ENCODE measurements at places on chromosomes 2 and 18.

GRCh38 chr2:105394951-105395611 is 3.8 kb downstream of the FHL2 start:
- no peak for DNase-seq

GRCh38 chr2:3184167-3184566 is 193.5 kb downstream of the EIPR1 start:
- no peak for DNase-seq

DNA sequence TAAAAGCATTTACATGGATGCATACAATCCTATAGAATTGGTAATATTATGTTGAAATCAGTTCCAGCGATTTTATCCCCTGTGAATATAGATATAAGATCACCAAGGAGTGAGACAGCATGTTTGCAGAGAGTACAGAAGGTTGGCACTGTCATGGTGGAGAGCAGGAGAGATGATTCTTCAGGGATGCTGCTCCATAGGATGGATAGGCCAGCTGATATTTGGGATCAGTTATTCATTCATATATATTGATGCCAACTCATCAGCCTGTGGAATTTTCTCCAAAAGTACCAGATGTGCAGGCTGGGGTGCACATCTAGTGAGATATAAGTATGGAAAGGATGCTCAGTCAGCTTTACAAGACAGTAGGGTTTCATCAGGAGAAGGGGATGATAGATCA is 139.9 kb downstream of the IKZF2 start:
- DNase-seq = no peak

DNA sequence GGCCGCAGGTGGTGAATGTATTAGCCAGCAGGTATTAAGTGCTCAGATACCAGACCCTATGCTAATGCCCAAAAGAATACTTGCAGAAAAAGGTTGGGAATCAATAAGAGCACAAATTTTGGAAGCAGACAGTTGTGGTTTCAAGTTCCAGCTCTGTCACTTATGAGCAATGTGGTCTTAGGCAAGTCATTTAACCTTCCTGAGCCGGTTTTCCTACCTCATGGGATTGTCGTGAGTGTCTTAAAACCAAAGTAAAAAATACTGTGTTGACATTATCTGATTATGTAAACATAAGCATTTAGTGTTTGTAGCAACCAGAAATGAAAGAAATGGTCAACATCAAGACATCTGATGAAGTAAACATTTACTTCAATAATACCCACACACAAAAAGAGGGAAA is 93.0 kb upstream of the CHST9 start:
- no peak for DNase-seq

GRCh38 chr18:36485772-36486171 is 188.3 kb downstream of the FHOD3 start:
- no peak for DNase-seq

DNA sequence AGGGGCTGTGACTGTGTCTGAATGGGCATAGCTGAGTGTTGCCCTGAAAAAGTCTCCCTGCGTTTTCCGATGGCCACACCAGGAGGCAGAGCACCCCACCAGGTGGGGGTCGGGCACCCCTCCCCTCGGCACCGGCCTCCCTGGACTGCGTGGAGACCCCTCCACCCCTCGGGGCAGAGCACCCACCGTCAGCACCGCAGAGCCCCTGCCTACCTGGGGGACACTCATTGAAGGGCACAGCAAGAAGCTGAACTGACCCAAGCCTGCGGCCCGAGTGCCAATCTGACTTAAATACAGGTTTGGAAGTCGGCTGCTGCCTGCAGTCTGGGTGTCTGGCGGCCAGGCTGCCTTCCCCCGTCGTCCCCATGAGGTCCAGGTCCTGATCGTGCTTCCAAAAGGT is 69.9 kb downstream of the KCNG2 start:
- no peak for DNase-seq

- no peak for DNase-seq
These were observed 213.4 kb downstream of the RND3 start for GRCh38 chr2:150274108-150274507.

- DNase-seq = no peak
These were observed 15.4 kb upstream of the CAVIN2 start for GRCh38 chr2:191862156-191862775.

GRCh38 chr2:173982918-173983317 is 17.7 kb upstream of the SP3 start:
- DNase-seq = peak; percentile 62

- DNase-seq = no peak
These were observed 134.6 kb downstream of the INSIG2 start for GRCh38 chr2:118222672-118223421.

- peak; percentile 98 for DNase-seq
These were observed 16.8 kb upstream of the LYPD6 start for GRCh38 chr2:149313512-149313972.

GRCh38 chr2:64565949-64566710 is 42.0 kb downstream of the AFTPH start:
- no peak for DNase-seq

GRCh38 chr2:210481601-210482175 is 5.1 kb upstream of the LANCL1 start:
- no peak for DNase-seq

- DNase-seq = no peak
These were observed 87.9 kb downstream of the WDPCP start for GRCh38 chr2:63500398-63500797.

DNA sequence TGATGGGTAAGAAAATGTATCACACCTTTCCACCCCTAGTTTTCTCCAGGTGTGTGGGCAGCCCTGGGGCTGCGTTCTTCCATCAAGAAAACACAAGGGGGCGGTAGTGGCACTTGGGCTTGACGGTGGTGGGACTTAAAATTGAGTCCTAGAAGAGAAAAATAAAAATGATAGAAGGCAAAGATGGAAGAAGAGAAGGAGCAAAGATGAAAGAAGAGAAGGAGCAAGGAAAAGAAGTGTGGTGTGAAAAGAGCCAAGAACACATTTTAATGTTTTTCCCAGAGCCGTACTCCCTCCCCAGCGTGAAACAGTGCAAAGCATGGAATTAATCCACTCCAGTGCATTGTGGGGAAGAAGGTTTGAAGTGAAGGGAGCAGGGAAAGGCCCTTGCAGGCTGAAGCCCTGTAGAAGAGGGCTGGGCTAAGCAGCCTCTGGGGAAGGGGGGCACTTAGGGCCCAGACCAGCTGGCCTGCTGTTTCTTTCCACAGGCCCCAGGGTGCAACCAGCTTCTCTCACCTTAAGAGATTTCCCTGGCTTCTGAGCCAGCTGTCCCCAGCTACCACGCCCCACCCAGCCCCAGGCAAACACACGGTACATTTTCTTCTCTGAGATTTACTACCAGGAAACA is 256.8 kb downstream of the RNF152 start:
- peak; percentile 37 for DNase-seq

DNA sequence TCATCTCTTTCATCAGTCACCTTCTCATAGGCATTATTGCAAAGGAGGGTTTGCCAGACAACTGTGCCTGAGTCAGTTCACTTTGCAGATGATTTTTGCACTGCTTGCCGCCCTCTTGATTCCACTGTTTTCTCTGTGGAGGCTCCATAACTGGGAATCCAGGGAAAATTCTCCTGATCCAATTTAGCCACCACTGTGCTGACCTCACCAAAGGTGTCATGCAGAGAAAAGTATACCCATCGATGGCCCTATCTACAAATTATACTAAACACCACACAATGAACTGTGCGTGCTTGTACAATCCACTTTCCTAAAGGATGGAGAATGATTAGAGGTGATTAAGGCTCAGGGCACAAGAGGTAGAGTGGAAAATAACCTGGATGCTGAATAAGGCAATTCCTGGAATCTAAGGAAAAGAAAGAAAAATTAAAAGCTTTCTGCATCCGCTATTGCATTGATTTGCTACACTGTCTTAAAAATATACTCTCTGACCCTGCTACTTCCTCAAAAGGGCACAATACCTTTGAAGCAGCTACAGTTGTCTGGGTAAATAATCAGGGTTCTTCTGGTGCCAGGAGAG is 409.4 kb downstream of the RIT2 start:
- DNase-seq = no peak

DNA sequence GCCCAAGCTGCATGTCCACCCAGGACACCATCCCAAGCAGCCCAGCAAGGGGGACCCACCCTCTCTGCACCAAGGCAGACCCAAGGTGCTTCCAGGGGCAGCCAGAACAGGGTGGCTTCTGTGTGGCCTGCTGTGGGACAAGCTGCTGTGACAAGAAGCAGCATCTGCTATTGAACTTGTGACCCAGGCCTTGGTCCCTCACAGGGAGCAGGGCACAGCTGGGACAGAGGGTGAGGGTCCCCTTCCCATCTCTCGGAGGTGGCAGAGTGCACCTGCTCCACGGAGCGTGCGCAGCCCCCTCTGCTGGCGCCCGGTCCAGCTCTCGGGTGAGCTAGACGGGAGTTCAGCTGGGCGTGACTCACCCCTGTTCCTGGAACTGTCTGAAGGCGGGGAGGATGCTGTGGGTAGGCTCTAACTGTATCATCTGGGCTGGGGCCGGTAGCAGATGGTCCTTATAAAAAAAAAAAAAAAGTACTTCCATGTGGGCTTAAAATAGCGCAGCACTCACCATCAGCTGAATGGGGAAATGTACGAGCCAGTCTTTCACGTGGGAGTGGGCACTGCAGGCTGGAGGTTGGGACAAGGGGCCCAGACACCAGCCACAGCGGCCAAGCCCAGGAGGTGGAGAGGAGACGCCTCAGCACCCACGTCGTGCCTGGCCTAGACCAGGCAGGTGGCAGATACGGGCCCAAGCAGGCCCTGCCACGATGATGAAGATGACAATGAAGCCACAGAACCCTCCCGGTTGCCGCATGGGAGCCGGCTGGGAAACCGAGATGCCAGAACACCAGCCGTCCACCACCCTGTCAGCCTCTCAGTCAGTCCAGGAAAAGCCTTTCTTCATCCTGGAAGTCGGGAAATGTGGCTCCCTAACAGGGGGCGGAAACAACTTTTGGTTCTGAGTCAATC is 136.8 kb upstream of the ID2 start:
- no peak for DNase-seq

- DNase-seq = peak; percentile 85
These were observed 53.6 kb upstream of the ATP8B1 start for GRCh38 chr18:57856557-57857280.

DNA sequence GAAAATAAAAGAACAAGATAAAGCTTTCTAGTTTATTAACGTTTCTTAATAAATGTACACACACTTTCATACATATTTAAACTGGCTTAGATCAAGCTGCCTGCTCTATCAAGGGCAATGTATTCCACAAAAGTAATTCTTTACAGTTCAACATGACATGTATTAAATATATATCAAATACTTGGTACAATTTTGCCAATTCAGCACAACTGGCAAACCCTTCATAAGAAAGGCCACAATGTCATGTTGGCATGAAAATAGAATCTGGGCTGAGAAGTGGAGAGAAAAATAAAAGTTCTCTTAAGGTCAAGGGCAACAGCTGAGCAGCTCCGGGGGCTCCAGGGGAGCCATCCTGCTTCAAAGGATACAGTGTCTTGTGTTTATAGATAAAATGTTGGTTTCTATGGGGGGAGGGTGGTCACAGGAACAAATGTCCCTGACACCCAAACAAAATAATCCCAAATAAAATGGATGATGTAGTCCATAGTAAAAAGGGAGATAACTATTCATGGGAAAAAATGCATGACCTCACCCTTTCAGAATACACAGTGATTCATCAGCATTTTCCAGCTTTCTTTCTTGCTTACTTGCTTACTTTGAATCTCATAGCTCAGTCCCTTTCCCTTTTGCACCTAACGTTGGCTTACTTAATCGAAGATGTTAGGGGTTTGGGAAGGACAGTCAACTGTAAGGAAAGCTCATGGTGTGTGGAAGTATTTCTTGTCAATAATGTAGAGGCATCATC is 494.9 kb downstream of the NYAP2 start:
- DNase-seq = no peak

GRCh38 chr18:27772081-27772480 is 404.8 kb downstream of the CDH2 start:
- no peak for DNase-seq

- no peak for DNase-seq
These were observed 304.0 kb downstream of the LPIN1 start for GRCh38 chr2:12050396-12050795.

GRCh38 chr2:241009191-241009590 is 10.8 kb downstream of the SNED1 start:
- no peak for DNase-seq

- no peak for DNase-seq
These were observed 108.6 kb upstream of the FZD7 start for GRCh38 chr2:201925056-201925455.

- no peak for DNase-seq
These were observed 5.5 kb downstream of the PDE11A start for GRCh38 chr2:178066890-178067669.

GRCh38 chr2:37711831-37712230 is 40.4 kb upstream of the CDC42EP3 start:
- DNase-seq = no peak

- no peak for DNase-seq
These were observed 226.9 kb upstream of the SPOPL start for GRCh38 chr2:138274421-138275291.

GRCh38 chr2:205613970-205614559 is 68.2 kb upstream of the NRP2 start:
- no peak for DNase-seq

GRCh38 chr18:55968550-55968949 is 380.6 kb upstream of the TCF4 start:
- DNase-seq = no peak

DNA sequence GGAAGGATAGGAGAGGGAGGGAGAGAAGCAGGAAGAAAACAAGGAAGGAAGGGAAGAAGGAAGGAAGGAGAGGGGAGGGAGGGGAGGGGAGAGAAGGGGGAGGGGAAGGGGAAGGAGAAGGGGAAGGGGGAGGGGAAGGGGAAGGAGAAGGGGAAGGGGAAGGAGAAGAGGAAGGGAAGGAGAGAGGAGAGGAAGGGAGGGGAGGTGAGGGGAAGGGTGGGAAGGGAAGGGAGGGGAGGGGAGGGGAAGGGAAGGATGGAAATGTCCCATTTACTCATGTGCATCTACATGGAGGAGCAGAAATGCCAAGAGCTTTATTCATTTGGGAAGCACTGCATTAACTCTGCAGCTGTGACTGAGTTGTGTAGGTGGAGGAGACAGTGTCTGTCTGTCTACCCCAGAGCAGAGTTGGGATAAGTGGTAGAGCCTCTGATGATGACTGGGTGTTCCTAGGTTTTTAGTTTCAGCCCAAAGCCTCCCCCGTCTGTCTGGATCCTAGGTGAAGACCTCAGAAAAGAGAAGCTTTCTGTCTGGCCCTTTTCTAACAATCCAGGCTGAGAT is 131.3 kb downstream of the COL6A3 start:
- no peak for DNase-seq

GRCh38 chr2:186639939-186640338 is 50.1 kb downstream of the ITGAV start:
- DNase-seq = no peak

DNA sequence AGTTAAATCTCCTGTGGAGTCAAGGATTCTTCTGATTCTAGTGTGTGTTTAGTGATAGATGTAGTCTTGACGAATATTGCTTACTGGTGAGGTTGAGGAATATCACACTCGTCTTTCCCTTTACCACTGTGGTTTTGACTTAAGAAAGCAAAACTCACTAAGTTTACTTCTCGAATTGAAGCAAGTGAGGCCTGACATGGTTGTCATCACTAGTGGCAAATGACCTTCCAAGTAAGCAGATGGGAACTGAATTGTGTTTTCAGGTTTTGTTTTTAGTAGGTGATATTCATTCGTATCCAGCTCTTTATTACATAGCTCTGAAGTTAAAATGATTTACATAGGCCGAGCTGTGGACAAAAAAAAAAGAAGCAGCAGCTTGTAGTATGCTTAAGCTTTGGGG is 20.6 kb upstream of the DSG4 start:
- no peak for DNase-seq

GRCh38 chr2:26472821-26473655 is 4.9 kb downstream of the OTOF start:
- no peak for DNase-seq

GRCh38 chr2:95058989-95059641 is 33.6 kb downstream of the MAL start:
- no peak for DNase-seq
